ENCODE measurements at places on chromosomes 3 and 15.
A peak's percentile ranks its signal among the peaks of the same experiment; 100 is the strongest.

GRCh38 chr3:122024800-122025199, 2.8 kb upstream of the ILDR1 start:
- DNase-seq, result no peak

DNA sequence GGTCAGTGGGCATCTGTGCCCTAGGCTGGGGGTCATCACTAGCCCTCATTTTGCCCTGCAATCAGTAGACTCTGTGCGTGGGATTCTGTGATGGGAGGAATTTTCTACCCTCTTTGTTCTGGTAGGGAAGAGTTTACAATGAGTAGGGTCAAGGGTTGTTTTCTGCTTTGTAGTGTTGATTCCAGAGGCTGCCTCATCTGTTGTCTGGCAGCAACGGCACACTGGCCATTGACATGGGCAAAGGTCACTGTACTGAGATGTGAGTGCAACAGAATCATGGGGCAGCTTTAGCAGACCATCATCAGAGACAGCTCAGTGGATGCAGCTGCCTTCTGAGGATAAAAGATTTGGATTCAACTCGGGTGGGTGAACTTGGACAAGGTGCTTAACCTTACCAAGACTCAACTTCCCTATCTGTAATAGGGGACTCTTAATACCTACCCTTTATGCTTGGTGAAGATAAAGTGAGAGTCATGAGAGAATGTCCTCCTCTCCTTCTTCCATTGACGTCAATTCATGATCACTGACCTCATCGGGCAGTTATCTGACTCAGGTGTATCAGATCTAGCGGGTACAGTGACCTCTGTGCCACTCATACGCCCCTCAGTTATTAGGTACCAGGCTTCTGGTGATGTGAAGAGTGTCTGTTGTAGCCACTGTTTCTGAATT, 127.5 kb downstream of the RPLP1 start:
- no peak for DNase-seq

- no peak for DNase-seq
These were observed 923.0 kb downstream of the DIPK2A start for GRCh38 chr3:144894576-144894975.

DNA sequence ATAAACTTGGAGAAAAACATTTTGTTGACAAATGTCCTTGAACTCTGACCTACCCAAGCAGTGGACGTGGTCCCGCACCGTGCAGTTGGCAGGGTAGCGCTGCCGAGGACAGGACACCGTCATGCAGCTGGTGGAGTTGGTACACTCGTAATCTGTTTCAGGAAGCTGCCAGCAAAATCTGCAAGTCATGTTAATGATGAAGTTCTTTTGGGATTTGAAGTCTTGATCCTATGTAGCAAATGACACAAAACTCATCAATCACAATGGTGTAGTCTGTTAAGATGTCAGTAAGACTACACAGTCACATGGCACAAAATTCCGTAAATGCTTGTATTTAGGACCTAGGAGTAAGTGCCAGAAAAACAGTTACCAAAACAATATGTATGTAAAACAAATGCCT, 5.5 kb downstream of the TM2D3 start:
- DNase-seq, result peak; percentile 34

DNA sequence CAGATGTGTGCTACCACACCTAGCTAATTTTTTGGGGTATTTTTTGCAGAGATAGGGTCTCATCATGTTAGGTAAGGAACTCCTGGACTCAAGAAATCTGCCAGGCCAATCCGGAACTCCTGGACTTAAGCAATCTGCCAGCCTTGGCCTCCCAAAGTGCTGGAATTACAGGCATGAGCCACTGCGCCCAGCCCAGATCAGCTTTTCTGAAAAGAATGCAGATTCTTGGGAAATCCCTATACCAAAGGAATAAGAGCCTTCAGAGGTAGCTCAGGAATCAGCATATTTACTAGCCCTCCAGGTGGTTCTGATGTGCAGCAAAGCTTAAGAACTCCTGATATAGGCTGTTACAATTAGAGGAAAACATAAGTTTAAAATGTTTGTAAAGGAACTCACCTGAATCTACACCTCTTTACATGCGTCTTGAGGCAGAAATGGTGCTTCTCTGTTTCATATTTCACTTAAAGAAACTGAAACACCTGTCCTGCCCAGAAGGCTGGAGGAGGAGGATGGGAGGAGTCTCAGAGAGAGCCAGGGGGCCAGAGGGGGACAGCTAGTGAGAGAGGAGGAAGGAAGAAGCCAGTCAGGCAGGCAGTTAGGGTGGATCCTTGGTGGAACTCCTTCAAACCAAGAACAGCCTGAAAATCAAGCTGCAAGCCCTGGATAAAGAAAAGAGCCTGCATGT, at the start of gene XCR1:
XCR1 (minus strand) TSS at position 463 of the 685 bp plus-strand sequence. CDS start 5,536 bp downstream, outside the sequence.
- DNase-seq, result no peak

DNA sequence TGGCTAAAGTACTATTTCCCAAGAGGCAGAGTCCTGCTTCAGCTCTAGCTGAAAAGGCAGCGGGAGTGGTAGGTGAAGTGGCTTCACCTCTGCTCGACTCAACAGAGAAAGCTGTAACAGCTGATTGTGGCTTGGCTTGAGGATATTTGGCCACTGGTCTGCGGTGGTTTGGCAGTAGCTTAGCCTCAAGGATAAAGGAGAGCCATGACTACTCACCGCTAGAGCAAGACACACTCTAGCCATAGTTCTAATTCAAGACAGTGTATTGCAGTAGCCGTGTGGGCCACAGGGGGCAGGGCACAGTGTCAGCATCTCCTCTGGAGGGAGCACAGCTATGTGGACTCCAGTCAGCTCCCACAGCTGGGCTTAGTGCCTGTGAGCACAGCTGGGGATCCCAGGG, 23.5 kb downstream of the TPRG1 start:
- no peak for DNase-seq

GRCh38 chr15:74630284-74631086, 14.8 kb downstream of the CLK3 start:
- DNase-seq, result no peak

DNA sequence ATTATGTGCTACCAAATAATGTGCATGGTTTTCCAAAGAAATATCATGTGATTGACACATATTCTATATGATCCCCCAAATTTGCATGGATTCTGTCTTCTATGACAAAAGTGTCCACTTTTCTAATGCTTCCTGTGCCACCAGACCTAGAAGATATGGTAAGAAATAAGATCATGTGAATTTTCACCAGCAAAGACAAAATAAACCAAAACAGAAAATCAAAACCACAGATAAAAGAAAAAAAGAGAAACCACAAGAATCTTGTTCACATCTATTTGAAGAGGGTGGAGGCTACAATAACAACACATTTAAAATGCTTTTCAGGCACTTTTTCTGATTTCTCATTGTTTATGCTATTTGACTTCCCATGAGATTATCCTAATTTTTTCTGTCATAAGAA, 303.4 kb downstream of the DIPK2A start:
- DNase-seq, result no peak

GRCh38 chr15:74168711-74169126, 4.8 kb upstream of the ISLR start:
- DNase-seq, result no peak

- DNase-seq, result no peak
These were observed 97.5 kb downstream of the TCF12 start for GRCh38 chr15:57015897-57016296.

- DNase-seq, result no peak
These were observed 21.0 kb upstream of the FGD5 start for GRCh38 chr3:14797731-14798130.

- no peak for DNase-seq
These were observed 222.2 kb downstream of the EPHB1 start for GRCh38 chr3:135017003-135017893.

DNA sequence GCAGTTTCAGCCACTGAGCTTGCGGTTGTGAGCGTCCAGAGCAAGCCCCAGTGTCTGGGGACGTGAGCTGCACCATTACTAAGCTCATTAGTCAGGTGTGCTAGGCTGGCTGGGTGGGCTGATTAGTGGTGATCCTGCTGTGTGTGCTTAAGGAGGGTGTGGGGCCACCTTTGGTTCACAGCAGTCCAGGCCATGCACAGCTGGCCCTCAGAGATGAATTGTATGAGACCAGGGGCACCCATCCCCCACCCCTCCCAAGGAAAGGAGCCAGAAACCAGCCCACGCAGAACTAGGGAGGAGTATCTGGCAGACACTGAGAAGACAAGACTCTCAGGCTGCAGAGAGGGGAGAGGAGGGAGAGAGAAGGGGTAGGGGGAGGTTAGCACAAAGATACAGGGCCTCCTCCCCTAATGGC, 3.8 kb downstream of the TYRO3 start:
- DNase-seq, result no peak

DNA sequence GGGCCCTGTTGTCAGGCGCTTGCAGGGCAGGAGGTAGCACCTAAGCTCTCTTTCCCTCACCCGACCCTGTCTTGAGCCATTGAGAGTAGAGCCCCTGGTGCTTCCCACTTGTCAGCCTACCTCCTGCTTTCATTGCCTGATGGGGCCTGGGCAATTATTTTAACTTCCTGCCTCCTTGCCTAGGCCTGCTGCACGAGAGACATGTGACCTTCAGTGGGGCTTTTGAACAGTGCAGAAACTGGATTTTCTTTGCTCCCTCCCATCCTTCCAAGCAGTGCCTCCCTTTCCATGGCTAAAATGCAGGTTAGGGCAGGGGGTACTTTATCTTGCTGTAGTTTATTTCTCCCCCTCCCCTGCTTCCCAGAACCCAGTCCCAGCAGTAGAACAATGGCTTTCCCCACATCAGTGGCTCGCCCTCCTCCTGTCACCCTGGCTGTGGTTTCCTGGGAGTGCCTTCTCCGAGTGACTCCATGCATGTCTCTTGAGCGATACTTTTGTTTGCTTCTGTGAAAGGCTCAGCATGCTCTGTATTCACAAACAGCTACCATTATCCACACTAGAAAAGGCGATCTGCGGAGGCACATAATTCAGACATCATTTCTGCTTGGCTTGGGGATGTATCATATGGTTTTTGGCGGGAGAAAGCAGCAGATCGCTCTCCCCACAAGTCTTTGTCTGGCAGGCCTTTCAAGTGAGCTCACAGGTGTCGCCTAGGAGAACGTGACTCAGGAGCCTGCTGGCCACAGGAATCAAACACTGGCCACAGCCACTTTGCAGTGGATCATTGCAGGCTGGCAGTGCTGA, 24.1 kb downstream of the PDIA5 start:
- no peak for DNase-seq

GRCh38 chr3:171446801-171447578, 13.2 kb downstream of the TNIK start:
- DNase-seq, result peak; percentile 85

- DNase-seq, result no peak
These were observed 1.0 kb downstream of the RFX7 start for GRCh38 chr15:56242576-56243162.

- DNase-seq, result no peak
These were observed 436.7 kb downstream of the EPHB1 start for GRCh38 chr3:135231737-135232136.

DNA sequence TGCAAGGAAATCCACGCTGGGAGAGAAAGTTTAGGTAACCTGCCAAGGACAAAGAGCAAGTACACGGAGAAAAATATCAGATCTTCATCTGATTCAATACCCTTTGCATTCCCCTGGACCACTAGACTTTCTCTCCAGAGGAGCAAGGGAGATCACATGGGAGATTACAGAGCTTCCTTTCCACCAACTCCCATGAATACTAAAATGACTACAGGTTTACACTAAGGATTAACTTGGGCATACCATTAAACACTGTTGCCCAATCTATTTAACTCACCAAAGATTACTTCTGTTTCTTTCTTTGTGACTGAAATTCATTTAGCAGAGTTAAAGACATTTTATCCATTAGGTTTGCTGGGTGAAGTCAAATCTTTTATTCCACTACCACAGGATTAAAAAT, 71.2 kb downstream of the RYK start:
- DNase-seq, result no peak

- peak; percentile 40 for DNase-seq
These were observed 654.9 kb upstream of the TBL1XR1 start for GRCh38 chr3:177852001-177852807.

DNA sequence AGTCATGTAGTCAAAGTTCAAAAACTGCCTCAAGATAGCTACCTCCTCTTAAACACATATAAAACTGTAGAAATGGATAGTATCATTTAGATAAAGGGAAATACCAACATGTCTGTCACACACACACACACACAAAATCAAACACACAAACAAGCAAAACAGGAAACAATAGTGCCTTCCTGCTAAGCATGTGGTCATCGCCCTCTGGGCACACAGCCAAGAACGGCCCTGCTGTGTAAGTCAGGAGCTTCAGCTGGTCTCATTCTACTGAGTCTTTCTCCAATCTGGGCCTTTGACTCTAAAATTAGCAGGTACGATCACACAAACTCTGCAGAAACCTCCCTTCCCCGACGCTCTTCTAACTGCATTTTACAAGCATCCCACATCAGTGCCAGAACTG, 272.2 kb upstream of the CHRNA7 start:
- DNase-seq, result peak; percentile 23

DNA sequence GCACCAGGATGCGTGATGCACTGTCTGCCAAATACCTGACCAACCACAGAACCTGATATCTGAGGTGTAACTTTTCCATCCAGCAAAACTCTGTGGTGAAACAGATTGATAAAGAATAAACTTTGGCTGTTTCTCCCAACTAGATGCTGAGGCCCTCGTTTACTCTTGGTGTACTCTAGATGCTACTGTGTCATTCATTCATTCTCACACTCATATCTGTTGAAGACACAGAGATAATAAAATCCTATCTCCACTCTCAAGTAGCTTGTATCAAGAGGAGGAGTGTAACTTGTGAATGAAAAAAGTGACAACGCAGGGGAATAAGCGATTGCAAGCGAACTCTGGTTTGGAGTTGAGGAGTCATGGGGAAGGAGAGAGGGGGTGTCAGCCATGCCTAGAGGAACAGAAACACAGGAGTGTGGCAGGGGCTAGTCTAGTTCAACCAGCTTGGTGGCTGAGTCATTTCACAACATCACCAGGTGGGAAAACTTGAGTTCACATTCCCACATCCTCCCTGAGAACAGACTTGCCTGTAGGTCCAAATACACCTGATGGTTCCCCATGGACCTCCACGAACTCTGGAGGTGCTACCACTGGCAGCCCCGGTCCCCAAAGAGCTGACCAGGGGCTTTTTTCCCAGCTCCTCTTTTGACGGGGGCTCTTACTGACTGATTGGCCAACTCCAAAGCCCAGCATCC, 73.3 kb upstream of the SNRK start:
- no peak for DNase-seq

- DNase-seq, result no peak
These were observed 62.4 kb upstream of the SIAH2 start for GRCh38 chr3:150825192-150825915.

GRCh38 chr3:81846988-81847387, 85.5 kb upstream of the GBE1 start:
- no peak for DNase-seq

- peak; percentile 64 for DNase-seq
These were observed 54.0 kb downstream of the NR1D2 start for GRCh38 chr3:23999012-23999641.
